Activated CD4-positive, alpha-beta T cell treated with anti-CD3 and anti-CD28 coated beads for 36 hours (primary cell): ENCODE measurements at places on chromosomes 3 and 15. TPM values are rescaled to one million over a fixed set of nuclear protein-coding genes. Genes with fewer than 3 reads are reported as not detected.

GNAI2 gene
- total RNA-seq, result 280 TPM

LRRC31 gene
- total RNA-seq, result not detected

CD200 gene
- total RNA-seq, result 30.2 TPM

GOLGA8J gene
- total RNA-seq, result 0.16 TPM

ANO10 gene
- 6.9 TPM for total RNA-seq

ANP32A gene
- 439 TPM for total RNA-seq

LRRC2 gene
- 0.04 TPM for total RNA-seq

RETNLB gene
- total RNA-seq, result not detected

DNA sequence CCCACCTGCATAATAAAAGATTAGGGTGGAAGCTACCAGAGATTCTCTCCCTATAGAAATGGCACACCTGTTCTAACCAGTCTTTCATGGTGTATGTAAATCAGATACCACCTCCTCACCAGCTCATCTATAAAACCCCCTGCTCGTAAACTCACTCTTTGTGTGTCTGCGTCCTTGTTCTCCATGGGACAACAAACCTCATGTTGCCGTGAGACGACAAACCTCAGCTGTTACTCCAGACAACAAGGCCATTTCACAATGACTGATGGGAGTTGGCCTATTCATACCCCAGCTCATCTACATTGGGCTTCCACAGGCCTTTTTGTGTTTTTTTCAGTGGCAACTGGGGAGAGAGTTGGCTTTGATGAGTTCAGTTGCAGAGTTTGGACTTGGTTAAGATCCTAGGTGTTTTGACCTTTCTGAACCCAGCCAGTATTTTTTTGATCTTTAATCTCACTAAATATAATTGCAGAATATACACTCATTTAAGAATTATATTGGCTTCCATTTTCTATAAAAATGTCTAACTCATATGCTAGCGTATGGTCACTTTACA lies 96.6 kb upstream of the LRIG1 start:
- no peak for DNase-seq

- peak; percentile 86 for DNase-seq
These were observed 61.0 kb downstream of the IQSEC1 start for GRCh38 chr3:13012221-13012691.

- no peak for DNase-seq
These were observed 37.8 kb upstream of the FAH start for GRCh38 chr15:80115021-80115420.

GRCh38 chr3:13145131-13145825 lies 72.0 kb upstream of the IQSEC1 start:
- DNase-seq, result no peak

DNA sequence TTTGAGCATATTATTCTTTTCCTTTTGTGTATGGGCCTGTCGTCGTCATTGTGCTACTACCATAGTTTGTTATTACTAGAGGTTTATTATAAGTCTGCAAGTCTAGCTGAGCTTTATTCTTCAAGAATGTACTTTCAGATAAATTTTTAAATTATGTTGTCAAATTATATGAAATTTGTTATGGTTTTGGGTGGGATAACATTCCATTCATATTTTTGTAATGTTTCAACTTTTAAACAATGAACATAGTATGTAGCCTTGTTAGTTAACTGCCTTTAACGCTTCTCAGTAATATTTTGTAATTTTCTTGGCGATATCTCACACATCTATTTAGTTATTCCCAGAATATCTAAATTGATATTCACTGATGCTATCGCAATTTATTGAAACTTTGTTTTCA lies 41.6 kb upstream of the GOLGA8B start:
- DNase-seq, result no peak

DNA sequence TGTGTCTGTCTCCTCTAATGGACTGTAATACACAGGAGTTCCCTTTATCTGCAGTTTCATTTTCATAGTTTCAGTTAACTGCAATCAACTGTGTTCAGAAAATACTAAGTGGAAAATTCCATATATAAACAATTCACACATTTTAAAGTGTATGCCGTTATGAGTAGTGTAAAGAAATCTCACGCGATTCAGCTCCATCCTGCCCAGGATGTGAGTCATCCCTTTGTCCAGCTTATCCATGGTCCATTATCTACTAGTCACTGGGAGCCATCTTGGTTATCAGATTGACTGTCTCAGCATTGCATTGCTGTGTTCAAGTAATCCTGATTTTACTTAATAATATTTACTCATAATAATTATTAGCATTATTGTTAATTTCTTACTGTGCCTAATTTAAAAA lies 14.5 kb downstream of the ZPLD1 start:
- no peak for DNase-seq

- no peak for DNase-seq
These were observed 26.2 kb upstream of the CFAP161 start for GRCh38 chr15:81107889-81108288.

DNA sequence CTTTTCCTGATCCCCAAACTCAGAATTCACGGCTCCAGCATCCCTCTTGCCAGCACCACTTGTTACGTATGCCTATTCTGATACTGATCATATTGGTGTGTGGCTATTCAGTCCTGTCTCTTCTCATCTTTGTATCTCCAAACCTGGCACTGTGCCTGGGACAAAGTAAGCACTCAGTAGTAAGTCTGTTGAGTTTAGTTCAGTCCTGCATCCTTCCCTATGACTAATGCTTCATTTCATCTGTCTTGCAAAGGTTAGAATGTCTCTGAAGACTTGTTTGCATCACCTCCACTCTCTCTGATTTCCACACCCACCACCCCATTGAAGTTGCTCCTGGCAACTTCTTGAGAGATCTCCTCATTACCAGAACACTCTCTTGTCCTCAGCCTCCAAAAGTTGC lies 80.3 kb downstream of the HMG20A start:
- no peak for DNase-seq

DNA sequence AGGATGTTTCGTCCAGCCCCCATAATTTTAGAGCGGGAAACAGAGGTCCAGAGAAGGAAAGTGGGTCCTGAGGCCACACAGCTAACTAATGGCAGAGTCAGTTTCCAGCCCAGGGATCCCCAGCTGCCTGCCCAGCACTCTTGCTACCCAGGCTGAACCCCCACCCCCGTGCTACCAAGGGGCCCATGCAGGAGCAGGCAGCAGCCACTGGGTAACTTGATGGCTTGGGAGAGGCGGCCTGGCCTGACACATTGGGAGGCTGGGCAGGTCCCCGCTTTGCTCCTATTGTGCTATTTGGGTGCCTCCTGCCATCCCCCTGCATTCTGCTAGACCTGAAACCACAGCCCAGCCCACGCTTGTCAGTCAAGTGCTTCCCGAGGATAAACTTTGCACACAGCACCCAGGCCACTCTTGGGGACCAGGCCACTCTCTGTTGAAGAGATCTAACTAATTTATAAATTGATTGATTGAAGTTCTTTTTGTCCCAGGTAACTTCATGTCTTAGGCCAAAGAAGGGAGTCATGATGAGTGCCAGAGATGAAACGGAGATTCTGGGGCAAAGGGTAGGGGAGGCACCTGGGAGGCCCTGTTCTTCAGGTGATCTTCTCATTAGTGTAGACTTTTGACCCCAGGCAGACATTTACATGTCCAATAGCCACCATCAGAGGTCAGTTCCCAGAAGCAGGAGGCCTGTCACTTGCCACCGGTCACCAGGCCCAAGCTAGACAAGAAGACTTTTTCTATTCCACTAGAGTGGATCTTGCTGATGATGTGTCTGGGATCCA lies 7.0 kb downstream of the PAK6 start:
- no peak for DNase-seq

DNA sequence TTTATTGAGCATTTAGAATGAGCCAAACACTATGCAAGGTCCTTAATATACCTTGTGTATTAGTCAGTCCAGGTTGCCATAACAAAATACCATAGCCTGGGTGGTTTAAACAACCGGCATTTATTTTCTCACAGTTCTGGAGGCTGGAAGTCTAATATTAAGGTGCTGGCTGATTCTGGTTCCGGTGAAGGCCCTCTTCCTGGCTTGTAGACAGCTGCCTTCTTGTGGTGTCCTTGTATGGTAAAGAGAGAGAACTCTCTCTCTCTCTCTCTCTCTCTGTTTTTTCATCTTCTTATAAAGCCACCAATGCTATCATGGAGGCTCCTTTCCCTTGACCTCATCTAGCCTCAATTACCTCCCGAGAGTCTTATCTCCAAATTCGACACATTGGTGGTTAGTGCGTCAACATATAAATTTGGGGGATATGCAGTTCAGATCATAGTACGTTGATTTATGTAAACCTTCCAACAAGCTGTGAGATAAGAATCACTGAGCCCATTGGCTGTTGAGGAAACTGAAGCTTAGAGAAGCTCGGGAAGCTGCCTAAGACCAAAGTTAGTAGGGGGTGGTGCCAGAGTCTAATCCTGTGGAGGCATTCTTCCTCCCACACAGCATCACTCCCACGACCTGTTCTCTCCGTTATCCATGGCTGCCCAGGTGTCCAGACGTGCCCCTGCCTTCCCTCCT lies 298.0 kb upstream of the PROK2 start:
- DNase-seq, result no peak

DNA sequence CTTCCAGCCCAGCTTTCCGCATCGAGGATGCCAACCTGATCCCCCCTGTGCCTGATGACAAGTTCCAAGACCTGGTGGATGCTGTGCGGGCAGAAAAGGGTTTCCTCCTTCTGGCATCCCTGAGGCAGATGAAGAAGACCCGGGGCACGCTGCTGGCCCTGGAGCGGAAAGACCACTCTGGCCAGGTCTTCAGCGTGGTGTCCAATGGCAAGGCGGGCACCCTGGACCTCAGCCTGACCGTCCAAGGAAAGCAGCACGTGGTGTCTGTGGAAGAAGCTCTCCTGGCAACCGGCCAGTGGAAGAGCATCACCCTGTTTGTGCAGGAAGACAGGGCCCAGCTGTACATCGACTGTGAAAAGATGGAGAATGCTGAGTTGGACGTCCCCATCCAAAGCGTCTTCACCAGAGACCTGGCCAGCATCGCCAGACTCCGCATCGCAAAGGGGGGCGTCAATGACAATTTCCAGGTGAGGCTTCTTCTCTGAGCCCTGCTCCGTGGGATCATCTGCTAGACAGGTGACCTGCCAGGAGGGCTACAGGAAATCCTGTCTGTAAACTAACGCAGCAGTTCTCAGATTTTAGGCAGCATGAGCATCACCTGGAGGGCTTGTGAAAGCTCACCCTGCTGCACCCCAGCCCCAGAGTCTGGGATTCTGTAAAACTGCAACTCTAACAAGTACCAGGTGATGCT lies 1.6 kb downstream of the THBS1 start:
- DNase-seq, result no peak

- no peak for DNase-seq
These were observed 93.4 kb upstream of the PLXNA1 start for GRCh38 chr3:126889276-126890201.

- DNase-seq, result no peak
These were observed 13.0 kb upstream of the CADPS start for GRCh38 chr3:62888180-62888579.

GRCh38 chr3:24139463-24140412 lies 194.7 kb downstream of the NR1D2 start:
- DNase-seq, result no peak
